Activated CD4-positive, alpha-beta T cell treated with anti-CD3 and anti-CD28 coated beads, Interleukin-2, amount 10 ng/mL, durations not matched to agents 7 days and 5 days (primary cell): ENCODE measurements at places on chromosomes 7 and 10. TPM values are rescaled to one million over a fixed set of nuclear protein-coding genes. Genes with fewer than 3 reads are reported as not detected.
A peak's percentile ranks its signal among the peaks of the same experiment; 100 is the strongest.

GRCh38 chr7:1913466-1914282, 243.6 kb downstream of the ELFN1 start:
- H3K4me1 ChIP-seq, result peaks cover 11% of the 10 kb centered on the region
- H3K36me3 ChIP-seq, result peaks cover 3% of the 10 kb centered on the region
- no peak for DNase-seq
- no peak overlapping the region for H3K4me3 ChIP-seq
- no peak overlapping the region for H3K27ac ChIP-seq

- no peak for DNase-seq
- H3K27ac ChIP-seq, result no peak overlapping the region
- no peak overlapping the region for H3K4me3 ChIP-seq
- peaks cover 35% of the 10 kb centered on the region for H3K27me3 ChIP-seq
- no peaks in the 10 kb centered on the region for H3K36me3 ChIP-seq
Observed at GRCh38 chr10:87658321-87658795, 1.3 kb upstream of the PAPSS2 start.

DNA sequence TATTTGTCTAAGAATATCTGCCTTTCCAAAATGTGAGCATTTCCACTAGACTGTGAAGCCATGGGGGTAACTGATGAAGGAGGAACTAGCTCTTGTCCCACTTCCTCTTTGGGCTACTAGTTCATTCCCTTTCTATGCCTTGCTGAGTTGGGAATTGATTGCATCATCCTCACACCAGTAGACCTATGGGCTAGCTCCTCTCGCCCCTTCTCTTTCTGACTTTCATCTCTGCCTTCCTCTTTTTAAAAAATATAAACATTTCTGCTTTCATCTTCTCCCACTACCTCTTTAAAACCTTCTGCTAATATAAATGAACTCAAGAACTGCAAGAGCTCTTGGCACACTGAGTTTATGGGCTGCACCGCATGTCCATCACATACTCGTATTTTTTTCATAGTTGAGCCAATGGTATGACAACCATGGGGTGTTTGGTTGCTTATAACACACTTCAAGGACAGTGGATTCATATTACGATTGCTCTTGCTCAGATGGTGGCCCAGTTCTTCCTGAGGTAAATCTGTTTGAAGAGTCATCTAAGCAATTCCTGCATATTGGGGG, 182.0 kb downstream of the REEP3 start:
- H3K36me3 ChIP-seq, result peaks cover 3% of the 10 kb centered on the region
- H3K4me3 ChIP-seq, result no peak overlapping the region
- no peak for DNase-seq
- H3K27me3 ChIP-seq, result no peaks in the 10 kb centered on the region

DNA sequence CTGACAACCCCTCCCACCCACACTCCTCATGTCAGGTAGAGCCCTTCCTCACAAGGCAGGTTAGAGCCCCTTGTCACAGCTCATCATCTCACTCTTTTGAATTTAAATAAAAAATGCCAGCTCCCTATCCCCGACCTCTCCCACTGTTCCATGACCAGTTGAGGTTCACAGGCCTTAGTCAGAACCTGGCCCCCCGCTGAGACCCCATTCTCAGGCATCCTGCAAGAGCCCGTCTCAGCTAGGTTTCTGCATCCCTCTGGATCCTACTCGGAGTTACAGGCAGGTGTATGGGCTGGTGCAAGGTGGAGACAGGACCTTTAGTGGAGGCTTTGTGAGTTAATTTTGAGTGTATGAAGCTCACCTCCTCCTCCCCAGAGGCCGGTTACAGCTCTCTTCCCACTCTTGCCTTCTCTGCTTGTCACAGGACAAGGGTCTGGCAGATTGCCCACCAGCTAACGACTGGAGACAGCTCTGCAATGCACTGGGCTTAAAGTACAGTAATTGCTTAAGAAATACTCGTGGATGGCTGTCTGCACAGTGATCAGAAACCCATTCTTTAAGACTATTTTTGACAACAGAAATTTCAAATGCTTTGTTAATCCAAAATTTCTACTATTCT, 394.9 kb upstream of the DPP6 start:
- H3K27me3 ChIP-seq, result no peaks in the 10 kb centered on the region
- no peak overlapping the region for H3K27ac ChIP-seq
- H3K4me3 ChIP-seq, result no peak overlapping the region
- H3K4me1 ChIP-seq, result no peaks in the 10 kb centered on the region
- H3K36me3 ChIP-seq, result no peaks in the 10 kb centered on the region

- H3K4me3 ChIP-seq, result no peak overlapping the region
- H3K27me3 ChIP-seq, result no peaks in the 10 kb centered on the region
Observed at GRCh38 chr7:13673290-13673689, 316.2 kb downstream of the ETV1 start.

- no peak for DNase-seq
- no peak overlapping the region for H3K27ac ChIP-seq
- no peaks in the 10 kb centered on the region for H3K27me3 ChIP-seq
- no peak overlapping the region for H3K4me3 ChIP-seq
Observed at GRCh38 chr7:10106609-10107008, 867.1 kb upstream of the PHF14 start.

DNA sequence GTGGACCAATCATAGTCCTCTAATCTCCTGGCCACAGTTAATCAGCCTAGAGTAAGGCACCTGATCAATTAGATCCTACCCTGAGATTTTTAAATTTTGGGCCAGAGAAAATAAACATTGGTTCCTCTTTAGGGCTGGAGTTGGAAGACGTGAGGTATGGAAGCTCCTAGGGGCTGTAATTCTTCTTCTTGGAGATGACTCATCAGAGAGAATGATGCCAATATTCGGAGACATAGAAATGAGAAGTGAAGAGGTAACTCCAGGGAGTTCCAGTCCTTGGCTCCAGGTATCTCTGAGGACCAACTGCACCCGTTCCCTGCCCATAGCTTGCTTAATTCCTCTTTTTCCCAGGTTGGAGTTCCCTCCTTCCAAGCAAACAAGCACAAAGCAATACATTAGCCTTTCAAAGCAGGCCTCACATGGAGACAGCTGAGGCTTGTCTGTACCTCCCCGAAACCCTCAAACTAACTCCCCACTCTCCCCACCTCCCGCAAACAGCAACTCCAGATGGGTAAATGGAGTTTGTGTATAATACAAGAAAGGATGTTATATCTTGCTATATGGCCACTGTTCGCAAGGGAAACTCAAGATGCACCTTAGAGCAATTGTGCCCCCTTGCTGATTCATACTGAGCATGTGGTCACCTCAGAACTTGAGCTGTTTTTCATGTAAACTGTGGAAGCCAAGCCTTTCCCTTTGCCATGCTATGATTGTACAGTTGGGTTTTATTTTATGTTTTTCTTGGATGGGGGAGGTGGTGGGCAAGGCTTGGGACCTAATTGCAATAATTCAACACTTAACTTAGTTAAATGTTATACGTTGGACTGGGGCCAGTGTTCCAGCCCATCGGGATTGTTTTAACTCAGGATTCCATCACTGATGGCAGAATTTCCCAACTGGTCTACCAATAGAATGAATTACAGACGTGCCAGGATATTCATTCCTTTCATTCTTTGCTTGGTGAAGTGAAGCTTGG, 29.3 kb downstream of the PIK3AP1 start:
- no peak overlapping the region for H3K27ac ChIP-seq
- DNase-seq, result no peak
- H3K4me1 ChIP-seq, result peaks cover 20% of the 10 kb centered on the region
- H3K4me3 ChIP-seq, result no peak overlapping the region
- no peaks in the 10 kb centered on the region for H3K36me3 ChIP-seq
- no peaks in the 10 kb centered on the region for H3K27me3 ChIP-seq

- peaks cover 8% of the 10 kb centered on the region for H3K27me3 ChIP-seq
- no peaks in the 10 kb centered on the region for H3K36me3 ChIP-seq
- H3K4me1 ChIP-seq, result no peaks in the 10 kb centered on the region
- DNase-seq, result no peak
- no peak overlapping the region for H3K27ac ChIP-seq
Observed at GRCh38 chr7:11213266-11213665, 239.6 kb downstream of the PHF14 start.

GRCh38 chr7:141737118-141737835, 881 bp upstream of the SSBP1 start:
- no peak for DNase-seq
- peaks cover 35% of the 10 kb centered on the region for H3K4me1 ChIP-seq
- H3K4me3 ChIP-seq, result peak overlapping the region; percentile 92

DNA sequence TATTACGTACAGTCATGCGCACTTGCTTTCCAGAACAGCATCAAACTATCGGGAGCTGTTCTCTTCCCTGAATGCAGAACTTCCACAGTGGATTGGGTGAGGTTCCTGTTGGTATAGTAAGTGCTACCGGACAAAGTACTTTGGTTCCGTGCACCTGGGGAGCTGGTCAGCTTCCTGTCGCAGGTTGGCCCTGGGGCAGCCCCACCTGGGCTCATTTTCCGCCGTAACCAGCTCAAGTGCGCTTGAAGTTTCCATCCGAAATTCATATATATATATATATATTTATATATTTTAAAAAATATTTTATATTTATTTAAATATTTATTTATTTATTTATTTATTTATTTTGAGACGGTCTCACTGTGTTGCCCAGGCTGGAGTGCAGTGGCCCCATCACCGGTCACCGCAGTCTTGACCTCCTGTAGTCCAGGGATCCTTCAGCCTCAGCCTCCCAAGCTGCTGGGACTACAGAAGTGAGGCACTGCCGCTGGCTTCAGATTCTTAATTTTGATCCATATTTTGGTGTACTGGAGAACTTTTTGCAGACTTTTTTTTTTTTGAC, 6.5 kb downstream of the SCART1 start:
- no peaks in the 10 kb centered on the region for H3K4me1 ChIP-seq
- no peak overlapping the region for H3K27ac ChIP-seq
- DNase-seq, result no peak
- no peak overlapping the region for H3K4me3 ChIP-seq
- H3K36me3 ChIP-seq, result no peaks in the 10 kb centered on the region

DNA sequence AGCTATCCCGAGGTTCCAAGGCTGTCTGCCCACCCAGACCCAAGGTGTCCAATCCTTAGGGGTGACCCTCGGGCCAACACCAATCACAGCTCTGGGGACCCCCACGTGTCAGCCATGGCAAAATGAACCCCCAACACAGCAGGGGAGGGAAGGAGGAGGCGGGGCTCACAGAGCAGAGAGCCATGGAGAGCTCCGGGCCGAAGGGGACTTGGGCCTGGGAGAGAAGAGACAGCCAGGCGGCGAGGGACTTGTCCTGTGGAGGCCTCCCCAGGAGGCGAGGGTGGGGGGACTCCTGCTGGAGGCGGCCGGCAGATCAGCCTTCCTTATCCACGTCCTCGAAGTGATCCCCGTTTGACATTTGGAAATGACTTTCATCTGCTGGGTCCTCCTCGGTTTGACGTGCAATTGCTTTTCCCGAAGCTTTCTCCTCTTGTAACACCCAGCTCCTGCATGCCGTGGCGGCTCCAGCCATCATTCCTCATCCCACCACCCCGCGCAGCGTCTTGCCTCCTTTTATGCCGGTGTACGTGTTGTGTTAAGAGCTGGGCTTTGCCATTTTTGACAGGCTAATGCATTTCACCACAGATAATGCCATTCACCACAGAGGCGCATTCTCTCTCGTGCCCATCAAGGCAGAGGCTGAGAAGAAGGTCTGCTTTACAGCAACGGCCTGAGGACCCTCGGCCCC, 337.4 kb downstream of the DNAJB6 start:
- peaks cover 46% of the 10 kb centered on the region for H3K27me3 ChIP-seq
- peaks cover 8% of the 10 kb centered on the region for H3K4me1 ChIP-seq
- H3K27ac ChIP-seq, result no peak overlapping the region
- no peak for DNase-seq
- H3K36me3 ChIP-seq, result no peaks in the 10 kb centered on the region

DNA sequence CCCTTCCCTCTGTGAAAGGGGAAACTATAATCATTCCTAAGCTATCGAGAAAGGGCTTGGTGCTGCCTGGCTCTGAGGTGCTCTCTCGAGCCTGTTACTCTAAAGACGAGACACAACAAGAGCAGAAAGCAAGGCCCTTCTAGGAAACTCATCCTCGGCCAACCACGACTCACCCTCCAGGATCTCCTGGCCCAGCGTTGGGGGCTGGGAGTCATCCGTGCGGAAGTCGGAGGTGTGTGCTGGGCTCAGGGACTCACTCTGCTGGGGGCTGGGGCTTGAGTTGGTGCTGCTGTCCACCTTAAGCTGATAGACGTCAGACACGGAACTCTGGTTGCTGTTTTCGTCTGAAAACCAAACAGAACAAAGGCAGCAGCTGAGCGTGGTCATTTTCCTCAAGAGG, 17.6 kb upstream of the BAZ1B start:
- H3K4me1 ChIP-seq, result peaks cover 3% of the 10 kb centered on the region
- H3K27ac ChIP-seq, result no peak overlapping the region
- no peaks in the 10 kb centered on the region for H3K27me3 ChIP-seq
- H3K36me3 ChIP-seq, result peaks cover 55% of the 10 kb centered on the region
- H3K4me3 ChIP-seq, result no peak overlapping the region

Gene NFE2L3
- total RNA-seq, result 15.3 TPM

Gene ANKRD30A
- total RNA-seq, result not detected

Gene NSUN5
- total RNA-seq, result 50.9 TPM

Gene SLC13A1
- total RNA-seq, result not detected

Gene MARVELD1
- total RNA-seq, result 1.8 TPM
